ENCODE measurements at places on chromosomes 16 and 17.

DNA sequence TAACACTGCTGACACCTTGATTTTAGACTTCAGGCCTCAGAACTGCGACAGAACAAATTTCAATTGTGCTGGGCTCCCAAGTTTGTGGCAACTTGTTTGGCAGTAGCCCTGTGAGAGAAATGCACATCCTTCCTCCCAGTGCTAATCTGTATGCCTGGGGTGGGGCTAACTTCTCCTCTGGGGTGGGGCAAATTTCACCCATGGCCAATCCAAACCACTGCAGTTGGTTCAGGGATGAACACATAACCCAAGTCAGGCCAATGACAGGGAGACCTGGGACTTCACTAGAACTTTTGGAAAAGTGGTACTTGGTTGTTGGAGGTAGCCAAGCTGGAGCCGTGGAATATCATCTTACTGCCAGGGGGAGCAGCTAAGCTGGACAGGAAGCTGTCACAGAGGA is 56.3 kb downstream of the ABCC6 start:
- DNase-seq = no peak

DNA sequence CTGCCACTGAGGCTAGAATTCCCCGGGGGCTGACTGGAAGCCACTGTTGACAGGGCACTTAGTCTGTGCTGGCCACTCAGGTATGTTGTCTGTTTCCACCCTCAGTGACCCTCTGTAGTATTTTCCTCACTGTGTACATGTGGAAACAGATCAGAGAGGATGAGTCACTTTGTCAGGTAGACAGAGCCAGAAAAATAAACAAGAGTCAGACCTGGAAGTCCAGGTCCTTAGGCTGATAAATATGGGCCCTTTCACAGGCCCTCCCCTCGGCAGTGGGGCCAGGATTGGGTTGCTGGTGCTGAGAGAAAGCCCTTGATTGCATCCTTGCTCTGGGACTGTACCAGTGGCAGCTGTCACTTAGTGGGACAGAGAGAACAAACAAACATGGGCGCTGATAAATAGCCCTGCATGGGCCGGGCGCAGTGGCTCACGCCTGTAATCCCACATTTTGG is 21.3 kb downstream of the PGS1 start:
- no peak for DNase-seq

DNA sequence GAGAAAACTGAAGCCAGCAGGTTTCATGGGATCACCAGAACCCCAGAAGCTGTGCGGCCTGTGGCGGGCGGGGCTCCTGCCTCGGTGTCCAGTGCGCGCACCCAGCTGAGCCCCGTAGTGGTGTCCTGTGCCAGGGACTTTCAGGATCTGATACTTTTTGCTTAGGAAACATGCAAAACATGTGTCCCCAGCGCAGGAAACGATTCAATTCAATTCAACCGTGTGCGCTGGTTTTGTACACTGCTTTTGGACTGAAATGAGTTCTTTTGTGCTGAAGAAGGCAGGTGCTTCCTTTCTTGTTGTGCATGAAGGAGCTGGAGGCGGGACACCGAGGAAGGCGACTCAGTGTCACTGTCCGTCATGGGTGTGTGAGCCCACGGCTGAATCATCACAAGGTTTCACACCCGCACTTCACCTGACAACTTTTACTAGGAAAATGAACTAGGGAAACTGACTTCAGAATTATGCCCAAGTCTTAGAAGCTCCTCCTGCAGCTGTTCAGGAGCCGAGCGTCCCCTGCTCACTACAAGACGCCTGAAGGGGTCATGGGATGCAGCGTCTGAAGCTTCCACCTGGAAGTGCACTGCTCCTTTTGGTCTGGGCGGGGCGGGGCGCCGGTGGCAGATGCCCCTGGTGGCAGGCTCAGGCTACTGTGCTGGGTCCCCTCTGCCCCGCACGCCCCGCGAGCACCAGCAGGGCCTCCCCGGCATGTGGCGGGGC is 31.4 kb upstream of the ZNF750 start:
- no peak for DNase-seq

DNA sequence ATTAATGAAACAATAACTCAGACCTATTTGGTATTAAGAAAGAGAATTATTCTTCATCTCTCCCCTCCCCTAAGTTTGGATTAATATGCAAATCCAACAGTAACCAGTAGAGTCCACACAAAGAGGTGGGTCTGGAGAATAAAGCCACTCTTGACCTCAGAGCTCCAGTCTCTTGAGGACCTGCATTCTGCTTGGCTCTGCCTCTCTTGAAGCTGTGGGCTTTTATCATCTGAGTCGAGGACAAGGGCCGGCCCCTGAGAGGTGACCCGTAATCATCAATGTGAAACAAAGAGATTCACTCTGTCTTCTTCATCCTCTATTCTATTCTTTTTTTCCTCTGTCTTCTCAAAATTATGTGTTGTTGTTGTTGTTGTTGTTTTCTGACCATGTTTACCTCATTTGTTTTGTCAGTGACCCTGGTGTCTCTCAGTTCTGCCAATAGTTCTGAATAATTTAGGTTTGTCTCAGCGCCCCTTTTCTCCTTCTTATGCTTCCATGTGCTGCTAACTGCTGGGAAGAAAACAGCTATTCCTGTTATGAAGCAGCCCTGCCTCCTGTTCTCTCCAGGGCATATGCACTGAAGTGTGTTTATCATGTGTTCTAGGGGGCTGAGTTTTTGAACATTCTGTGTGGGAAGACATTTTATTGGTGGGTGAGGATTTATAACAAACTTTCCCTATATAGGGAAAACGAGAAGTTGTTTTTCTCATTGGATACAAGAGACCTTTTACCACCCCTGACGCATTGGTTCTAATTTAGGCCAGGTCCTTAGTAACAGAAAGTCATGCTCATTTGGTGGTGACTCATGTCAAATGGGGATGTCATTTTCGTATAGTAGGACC is 135.8 kb downstream of the TRIM37 start:
- no peak for DNase-seq

GRCh38 chr17:73541111-73541510 is 103.1 kb downstream of the SDK2 start:
- no peak for DNase-seq

GRCh38 chr17:36697903-36698530 is 96.6 kb downstream of the MRM1 start:
- DNase-seq = no peak

GRCh38 chr17:80352216-80352895 is 62.6 kb upstream of the ENDOV start:
- DNase-seq = no peak

GRCh38 chr17:69485901-69486643 is 71.6 kb downstream of the MAP2K6 start:
- no peak for DNase-seq

DNA sequence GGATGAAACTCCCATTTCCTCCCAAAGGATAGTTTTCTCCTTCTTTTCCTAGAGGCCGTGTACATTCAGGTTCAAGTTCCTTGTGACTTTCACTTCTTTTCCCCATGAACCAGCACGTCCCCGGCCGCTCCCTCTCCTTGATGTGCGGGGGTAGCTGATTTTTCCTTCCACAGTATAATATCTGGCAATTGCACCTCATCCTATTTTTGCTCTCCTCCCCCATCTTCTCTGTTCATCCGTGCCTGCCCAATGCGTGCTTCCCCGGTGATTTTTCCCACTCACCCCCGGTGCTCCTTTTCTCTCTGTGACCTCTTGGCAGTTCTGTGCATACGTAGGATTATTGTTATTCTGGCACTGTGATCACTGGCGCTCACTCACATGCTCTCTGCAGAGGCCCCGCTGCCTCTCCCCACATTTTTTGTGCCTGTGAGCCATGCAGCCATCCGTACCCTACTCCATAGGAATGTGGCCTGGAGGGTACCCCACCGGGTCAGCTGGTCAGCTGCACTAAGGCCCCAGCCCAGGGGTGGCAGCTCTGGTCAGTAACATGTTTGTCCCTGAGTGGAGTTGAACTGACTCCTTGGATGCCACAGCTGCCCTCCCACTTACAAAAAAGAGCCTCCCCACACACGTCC is 100.0 kb downstream of the NTN1 start:
- no peak for DNase-seq

- DNase-seq = peak; percentile 62
These were observed 499 bp downstream of the PIP4K2B start for GRCh38 chr17:38798614-38799500.

GRCh38 chr16:55655897-55656681 is at the start of gene SLC6A2:
TSS of gene SLC6A2 (plus strand) at chr16:55655988. CDS start at chr16:55656695, 707 bp downstream.
- no peak for DNase-seq

GRCh38 chr16:85523602-85524364 is 89.3 kb upstream of the GSE1 start:
- no peak for DNase-seq

DNA sequence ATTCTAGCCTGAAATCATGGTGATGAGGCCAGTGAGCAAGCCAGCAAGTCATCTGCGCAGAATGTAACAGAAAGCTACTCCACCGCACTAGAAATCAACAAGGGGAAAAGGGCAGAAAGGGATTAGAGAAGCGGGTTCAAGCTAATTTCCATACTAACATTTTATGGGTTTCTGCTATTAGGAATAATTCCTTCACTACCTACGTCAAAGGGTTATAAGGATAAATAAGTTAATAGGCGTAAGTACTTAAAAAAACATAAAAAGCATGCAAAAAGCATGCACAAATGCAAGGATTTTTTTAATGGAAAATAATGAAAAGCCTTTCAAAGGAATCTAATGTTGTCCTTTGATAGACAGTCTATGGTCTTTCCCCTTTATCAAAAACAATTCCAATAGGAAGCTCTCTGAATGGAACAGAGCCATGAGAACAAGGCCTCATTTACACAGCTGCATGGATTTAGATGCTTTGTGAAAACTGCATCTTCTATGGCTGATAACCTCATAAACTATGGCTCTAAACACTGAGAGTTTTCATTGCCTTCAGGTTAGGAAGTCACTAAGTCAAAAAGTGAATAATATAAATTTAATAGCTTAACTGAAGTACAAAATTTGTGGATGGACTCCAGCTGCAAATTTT is 5.6 kb downstream of the EMC8 start:
- no peak for DNase-seq

DNA sequence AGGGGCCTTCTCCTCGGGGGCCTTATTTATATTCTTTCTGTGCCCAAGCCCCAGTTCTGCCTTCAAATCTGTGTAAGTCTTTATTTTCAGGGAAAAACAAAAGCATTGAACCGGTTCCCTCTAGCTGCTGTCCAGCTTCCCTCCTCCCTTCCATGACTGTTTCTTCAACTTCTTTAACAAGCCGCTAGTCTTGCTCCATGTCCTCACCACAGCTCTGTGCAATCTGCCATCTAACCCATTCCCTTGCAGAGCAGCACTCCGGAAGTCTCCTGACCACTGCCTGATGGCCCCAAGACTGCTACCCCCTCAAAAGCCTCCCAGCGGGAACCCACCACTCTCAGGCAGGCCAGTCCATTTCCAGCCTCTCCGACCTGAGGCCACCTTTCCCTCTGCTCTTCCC is 16.9 kb downstream of the EMC8 start:
- no peak for DNase-seq

GRCh38 chr16:85816159-85816558 is 16.7 kb downstream of the COX4I1 start:
- DNase-seq = no peak

DNA sequence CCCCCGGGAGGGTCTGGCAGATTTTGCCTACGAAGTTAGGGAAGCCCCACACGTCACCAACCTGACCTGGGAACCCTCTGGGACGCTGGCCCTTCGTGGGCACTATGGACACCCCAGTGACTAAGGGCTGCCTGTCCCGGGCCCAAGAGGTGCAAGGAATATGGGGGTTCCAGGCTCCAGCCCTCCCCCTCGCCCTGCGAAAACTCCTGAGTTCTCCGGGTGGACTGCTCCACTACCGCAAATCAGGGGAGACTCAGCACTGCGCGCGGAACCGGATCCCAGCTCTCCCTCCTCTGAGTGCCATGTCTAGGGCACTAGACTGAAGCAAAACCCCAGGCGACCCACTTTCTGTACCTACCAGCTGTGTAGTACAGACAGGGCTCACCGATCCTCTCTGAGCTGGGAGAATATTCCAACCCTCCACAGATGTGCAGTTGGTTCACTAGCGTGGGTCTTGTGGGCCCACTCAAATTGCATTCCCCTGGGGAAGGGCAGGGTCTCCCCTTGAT is at the start of gene ARL5C:
TSS of gene ARL5C (minus strand) at position 321 of the 509 bp plus-strand sequence. CDS start 401 bp downstream, outside the sequence.
- no peak for DNase-seq

GRCh38 chr16:11232852-11233726 is 22.9 kb downstream of the SOCS1 start:
- peak; percentile 86 for DNase-seq

- DNase-seq = no peak
These were observed 3.8 kb downstream of the UBE2O start for GRCh38 chr17:76449126-76449525.

- DNase-seq = no peak
These were observed 37.8 kb upstream of the ALDH3A1 start for GRCh38 chr17:19785854-19786253.

- no peak for DNase-seq
These were observed 3.9 kb upstream of the ALDH3A2 start for GRCh38 chr17:19644493-19645210.

DNA sequence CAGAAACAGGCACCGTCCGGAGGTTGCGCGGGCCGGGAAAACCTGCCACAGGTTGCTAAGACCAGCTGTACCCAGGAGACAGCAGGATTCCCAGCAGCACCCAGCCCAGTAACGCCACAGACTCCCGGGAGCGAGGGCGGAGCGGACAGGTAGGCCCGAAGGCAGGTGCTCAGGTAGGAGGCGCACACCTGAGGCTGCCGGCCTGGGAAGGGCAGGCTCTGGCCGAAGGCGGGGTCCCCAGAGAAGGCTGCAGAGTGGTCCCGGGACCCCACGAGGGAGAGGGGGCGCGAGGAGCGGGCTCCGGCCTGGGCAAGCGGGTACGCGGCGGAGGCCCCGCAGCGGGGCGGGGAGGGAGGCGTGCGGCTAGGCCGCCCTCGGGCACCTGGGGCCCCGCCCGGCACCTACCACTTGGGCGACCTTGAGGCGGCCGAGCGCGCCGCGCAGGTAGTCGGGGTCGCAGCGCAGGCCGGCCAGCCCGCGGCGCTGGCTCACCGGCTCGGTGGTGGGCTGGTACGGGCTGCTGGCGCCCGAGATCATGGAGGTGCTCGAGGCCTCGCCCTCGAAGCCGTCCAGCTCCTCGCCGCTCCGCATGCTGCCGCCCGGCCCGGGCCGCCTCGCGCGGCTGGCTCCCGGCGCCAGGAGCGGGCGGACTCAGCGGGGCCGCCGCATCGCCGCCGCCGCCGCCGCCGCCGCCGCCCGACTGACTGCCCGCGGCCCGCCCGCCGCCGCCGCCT is 441 bp downstream of the CMTM4 start:
- DNase-seq = peak; percentile 40

- DNase-seq = no peak
These were observed 30.4 kb downstream of the TRAF4 start for GRCh38 chr17:28774206-28774605.

GRCh38 chr17:64006361-64007088 is 8.4 kb downstream of the PRR29 start:
- DNase-seq = peak; percentile 14

DNA sequence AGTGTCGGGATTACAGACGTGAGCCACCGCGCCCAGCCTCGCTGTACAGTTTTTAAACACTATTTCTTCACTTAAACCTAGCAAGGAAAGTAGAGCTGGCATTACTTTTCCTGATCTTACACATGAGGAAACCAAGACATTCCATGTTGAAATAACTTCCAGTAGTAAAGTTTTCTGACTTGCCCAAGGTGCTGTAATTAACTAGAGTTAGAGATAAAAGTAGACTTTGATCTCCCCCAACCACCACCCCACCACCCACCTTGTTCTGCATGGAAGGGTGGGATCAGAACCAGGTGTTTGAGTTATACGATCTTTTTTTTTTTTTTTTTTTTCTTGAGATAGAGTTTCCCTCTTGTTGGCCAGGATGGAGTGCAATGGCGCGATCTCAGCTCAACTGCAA is 47.1 kb downstream of the CENPV start:
- no peak for DNase-seq
